ENCODE measurements at places on chromosomes 16 and 17.
A peak's percentile ranks its signal among the peaks of the same experiment; 100 is the strongest.

GRCh38 chr17:4086041-4086483 is 56.8 kb downstream of the ZZEF1 start:
- peak; percentile 26 for DNase-seq

GRCh38 chr17:77429969-77430752 is 289.4 kb downstream of the SEC14L1 start:
- DNase-seq: peak; percentile 92

- DNase-seq: peak; percentile 91
Measured at GRCh38 chr16:74998481-74999218, at the start of gene ZNRF1. Gene ZNRF1, plus strand, starts transcription at chr16:74999024. Its CDS starts 648 bp downstream, at chr16:74999672.

DNA sequence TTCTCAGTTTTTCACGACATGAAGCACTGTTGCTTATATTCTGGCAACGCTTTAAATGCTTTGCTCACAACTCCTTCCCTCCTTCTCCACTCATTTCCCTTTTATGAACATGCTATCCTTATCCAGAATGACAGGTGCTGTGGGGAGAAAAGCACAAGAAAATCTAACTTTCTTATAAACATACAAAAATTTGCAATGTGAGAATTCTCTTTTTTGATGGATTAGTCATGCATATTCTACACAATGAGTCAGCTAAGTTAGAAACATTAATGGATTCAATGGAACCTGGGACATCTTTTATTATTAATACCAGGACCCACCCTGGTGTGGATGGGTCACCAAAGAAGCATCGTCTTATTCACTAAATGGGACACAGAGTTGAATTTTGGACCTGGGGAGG is 234.6 kb upstream of the CDH5 start:
- no peak for DNase-seq

All from activated CD4-positive, alpha-beta T cell treated with anti-CD3 and anti-CD28 coated beads for 36 hours (primary cell).